ENCODE measurements at places on chromosomes 3 and 15.

DNA sequence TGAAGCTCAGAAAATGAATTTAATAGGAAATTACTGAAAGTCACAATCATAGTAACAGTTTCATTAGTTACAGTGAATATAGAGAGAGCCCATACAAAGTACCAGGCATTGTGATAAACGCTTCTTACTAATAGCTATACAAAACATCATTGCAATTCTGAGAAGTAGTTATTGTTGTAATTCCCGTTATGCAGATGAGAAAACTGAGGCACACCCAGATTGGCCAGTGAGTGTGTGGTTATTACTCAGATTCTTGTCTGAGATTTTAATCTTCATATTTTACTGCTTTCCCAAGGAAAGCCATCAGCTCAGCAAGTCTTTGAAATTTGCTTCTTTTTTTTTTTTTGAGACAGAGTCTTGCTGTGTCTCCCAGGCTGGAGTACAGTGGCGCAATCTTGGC is 14.3 kb downstream of the FLNB start:
- DNase-seq = no peak

- no peak for DNase-seq
Measured at GRCh38 chr3:52385157-52385556, 59.7 kb downstream of the SEMA3G start.

GRCh38 chr3:23209747-23210487 is 6.8 kb downstream of the UBE2E2 start:
- DNase-seq = no peak

GRCh38 chr3:126539558-126540250 is 15.7 kb downstream of the CHST13 start:
- peak; percentile 5 for DNase-seq

GRCh38 chr3:83843716-83844115 is 1115.1 kb upstream of the CADM2 start:
- no peak for DNase-seq
